ENCODE measurements at places on chromosomes 11 and 22. TPM values are rescaled to one million over a fixed set of nuclear protein-coding genes. Genes with fewer than 3 reads are reported as not detected.

- H3K4me3 ChIP-seq = no peak overlapping the region
- no peak for DNase-seq
- H3K4me1 ChIP-seq = no peaks in the 10 kb centered on the region
- H3K27ac ChIP-seq = no peak overlapping the region
These were observed 48.2 kb downstream of the CADM1 start for GRCh38 chr11:115456019-115456418.

GRCh38 chr11:79201677-79202347, 239.0 kb downstream of the TENM4 start:
- H3K27ac ChIP-seq = no peak overlapping the region
- H3K27me3 ChIP-seq = no peaks in the 10 kb centered on the region
- DNase-seq = no peak

The IL18 gene
- 1.2 TPM for total RNA-seq

- H3K36me3 ChIP-seq = peaks cover 23% of the 10 kb centered on the region
- no peak overlapping the region for H3K4me3 ChIP-seq
- no peaks in the 10 kb centered on the region for H3K27me3 ChIP-seq
- H3K4me1 ChIP-seq = peaks cover 4% of the 10 kb centered on the region
- DNase-seq = no peak
- no peak overlapping the region for H3K27ac ChIP-seq
These were observed 6.4 kb downstream of the DGKZ start for GRCh38 chr11:46353698-46354097.

DNA sequence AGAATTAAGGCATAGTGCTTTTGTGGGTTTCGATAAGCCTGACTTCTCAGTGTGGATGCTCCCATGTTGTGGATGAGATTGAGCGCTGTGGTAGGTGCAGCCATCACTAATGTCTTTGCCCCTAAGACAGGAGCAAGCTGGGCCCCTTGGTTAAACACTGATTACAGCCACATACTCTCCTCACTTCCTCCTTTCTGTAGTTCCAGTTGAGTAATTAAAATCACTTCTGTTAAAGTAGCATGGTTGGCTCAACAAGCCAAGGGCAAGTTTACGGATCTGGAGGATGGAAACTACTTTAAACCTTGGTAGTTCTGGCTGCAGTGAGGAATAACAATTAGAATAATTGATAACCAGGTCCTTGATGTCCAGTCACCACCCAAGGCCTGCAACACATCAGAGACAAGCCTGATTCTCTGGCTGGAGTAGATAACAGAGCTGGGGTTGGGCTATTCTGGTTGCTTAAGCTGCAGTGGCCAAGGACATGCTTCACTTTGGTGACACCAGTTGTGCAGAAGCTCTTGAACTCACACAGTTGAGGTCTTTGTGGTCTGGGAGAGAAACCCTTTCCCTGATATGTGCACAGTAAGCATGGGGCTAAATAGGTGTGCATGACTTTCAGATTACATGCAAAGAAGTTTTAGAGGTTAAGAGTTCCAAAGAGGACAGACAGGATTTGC, 81.3 kb downstream of the KIRREL3 start:
- peaks cover 15% of the 10 kb centered on the region for H3K4me1 ChIP-seq
- no peak overlapping the region for H3K27ac ChIP-seq
- no peak overlapping the region for H3K4me3 ChIP-seq
- H3K36me3 ChIP-seq = no peaks in the 10 kb centered on the region

- H3K27me3 ChIP-seq = no peaks in the 10 kb centered on the region
- H3K4me3 ChIP-seq = no peak overlapping the region
- H3K4me1 ChIP-seq = peaks cover 20% of the 10 kb centered on the region
- H3K36me3 ChIP-seq = peaks cover 47% of the 10 kb centered on the region
- peak overlapping the region; percentile 3 for H3K27ac ChIP-seq
These were observed 8.9 kb downstream of the TTC17 start for GRCh38 chr11:43367382-43368178.

DNA sequence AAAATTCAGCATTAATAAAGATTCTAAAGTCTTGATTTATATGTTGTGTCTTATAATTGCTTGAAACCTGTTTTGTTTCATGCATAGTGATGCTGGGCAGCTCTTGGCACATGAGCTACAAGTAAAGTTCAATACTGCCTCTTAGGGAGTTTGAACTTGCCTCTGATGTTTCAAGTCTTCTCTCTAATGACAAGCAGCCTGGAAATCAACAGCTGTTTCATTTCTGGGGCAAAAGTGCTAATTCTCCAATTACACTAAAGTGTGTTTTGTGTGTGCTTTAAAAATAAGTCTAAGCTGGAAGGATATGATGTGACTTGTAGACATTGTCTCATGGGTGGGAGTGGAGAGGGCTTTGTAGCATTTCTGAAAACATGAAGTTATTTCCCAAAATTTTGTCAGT, 23.7 kb upstream of the SESN3 start:
- DNase-seq = no peak
- H3K27me3 ChIP-seq = no peaks in the 10 kb centered on the region
- no peaks in the 10 kb centered on the region for H3K4me1 ChIP-seq
- no peaks in the 10 kb centered on the region for H3K36me3 ChIP-seq
- H3K27ac ChIP-seq = no peak overlapping the region

The PLA2G3 gene
- total RNA-seq = not detected

- H3K27me3 ChIP-seq = no peaks in the 10 kb centered on the region
- no peak overlapping the region for H3K4me3 ChIP-seq
- no peak for DNase-seq
These were observed 324.5 kb downstream of the LRRC4C start for GRCh38 chr11:41134971-41135370.

DNA sequence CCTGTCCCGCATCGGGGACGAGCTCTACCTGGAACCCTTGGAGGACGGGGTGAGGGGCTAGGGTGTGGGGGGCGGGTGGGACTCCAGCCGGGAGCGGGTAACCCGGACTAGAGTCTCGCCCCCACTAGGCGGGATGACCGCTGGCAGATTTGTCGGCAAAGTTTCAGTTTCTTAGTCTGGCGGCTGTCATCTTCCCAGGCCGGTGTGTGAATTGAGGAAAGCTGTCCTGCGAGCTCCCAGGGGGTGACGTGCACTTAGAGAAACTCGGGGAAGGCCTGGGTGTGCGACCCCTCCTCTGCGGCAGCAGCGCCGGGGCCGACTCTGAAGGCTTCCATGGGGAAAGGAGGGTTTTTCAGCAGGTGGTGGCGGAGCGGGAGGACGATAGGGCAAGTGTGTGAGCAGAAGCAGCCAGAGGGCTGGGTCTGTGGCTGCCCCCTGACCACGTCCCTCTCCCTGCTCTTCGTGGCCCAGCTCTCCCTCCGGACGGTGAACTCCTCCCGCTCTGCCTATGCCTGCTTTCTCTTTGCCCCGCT, 463 bp downstream of the RAD9A start:
- H3K27ac ChIP-seq = peak overlapping the region; percentile 69
- H3K4me1 ChIP-seq = peaks cover 20% of the 10 kb centered on the region
- DNase-seq = no peak
- H3K27me3 ChIP-seq = no peaks in the 10 kb centered on the region

DNA sequence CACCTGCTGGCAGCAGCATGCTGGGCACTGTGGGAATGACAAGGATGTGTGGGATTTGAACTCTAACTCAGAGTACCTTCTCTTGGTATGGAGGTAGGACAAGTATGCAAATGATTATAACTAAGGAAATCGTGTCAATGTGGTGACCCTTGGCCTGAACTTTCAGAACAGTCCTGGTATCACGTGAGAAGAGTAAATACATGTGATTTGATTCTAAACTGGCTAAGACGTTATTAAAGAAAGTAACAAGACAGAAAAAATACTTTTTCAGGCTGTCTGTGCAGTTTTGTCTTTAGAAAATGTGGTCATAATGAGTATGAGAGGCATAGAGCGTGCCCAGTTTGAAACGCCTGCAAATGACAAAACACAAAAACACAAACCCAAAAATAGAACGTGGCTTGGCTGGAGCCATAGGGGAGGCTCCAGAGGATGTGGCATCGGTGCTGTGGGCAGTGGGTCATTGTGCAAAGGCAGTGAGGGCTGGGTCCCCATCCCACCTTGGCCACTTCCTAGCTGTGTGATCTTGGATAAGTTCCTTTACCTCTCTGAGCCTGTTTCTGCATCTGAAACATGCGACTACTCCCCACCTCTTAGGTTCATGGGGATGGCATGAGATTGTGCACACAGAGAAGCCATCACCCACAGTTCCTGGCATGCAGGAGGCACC, 18.4 kb upstream of the IL2RB start:
- no peaks in the 10 kb centered on the region for H3K36me3 ChIP-seq
- DNase-seq = no peak
- H3K4me3 ChIP-seq = no peak overlapping the region
- H3K27me3 ChIP-seq = peaks cover 9% of the 10 kb centered on the region

GRCh38 chr11:128157423-128158298, 429.7 kb downstream of the ETS1 start:
- 0 out of 2 replicates have a peak, but pooled peaks cover 4% of the 10 kb centered on the region for H3K4me1 ChIP-seq
- peak overlapping the region; percentile 45 for H3K27ac ChIP-seq
- peak; percentile 77 for DNase-seq

GRCh38 chr11:115201111-115201792, 303.0 kb downstream of the CADM1 start:
- H3K4me1 ChIP-seq = peaks cover 14% of the 10 kb centered on the region
- H3K4me3 ChIP-seq = no peak overlapping the region
- no peaks in the 10 kb centered on the region for H3K27me3 ChIP-seq
- no peak for DNase-seq
- H3K27ac ChIP-seq = no peak overlapping the region

The POU2AF3 gene
- total RNA-seq = not detected

- H3K27me3 ChIP-seq = no peaks in the 10 kb centered on the region
- peaks cover 20% of the 10 kb centered on the region for H3K4me1 ChIP-seq
- H3K27ac ChIP-seq = no peak overlapping the region
- no peak overlapping the region for H3K4me3 ChIP-seq
- no peak for DNase-seq
These were observed 20.8 kb upstream of the LINC01488 start for GRCh38 chr11:69460540-69461257.

DNA sequence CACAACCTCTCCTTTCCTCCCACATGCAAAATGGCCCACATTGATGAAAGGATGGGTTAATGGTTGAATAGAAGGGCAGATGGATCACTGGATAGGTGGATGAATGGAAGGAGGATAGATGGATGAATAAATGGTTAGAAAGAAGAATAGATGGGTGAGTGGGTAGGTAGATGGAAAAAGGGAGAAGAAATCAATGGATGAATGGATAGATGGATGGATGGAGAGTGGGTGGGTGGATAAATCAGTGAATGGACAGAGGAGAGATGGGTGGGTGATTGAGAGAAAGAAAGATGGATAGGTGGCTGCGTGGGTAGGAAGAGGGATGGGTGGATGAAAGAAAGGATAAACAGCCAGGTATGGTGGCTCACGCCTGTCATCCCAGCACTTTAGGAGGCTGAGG, 1.2 kb downstream of the SEC14L3 start:
- H3K27me3 ChIP-seq = peaks cover 13% of the 10 kb centered on the region
- no peak overlapping the region for H3K27ac ChIP-seq
- H3K4me1 ChIP-seq = no peaks in the 10 kb centered on the region
- H3K4me3 ChIP-seq = no peak overlapping the region

DNA sequence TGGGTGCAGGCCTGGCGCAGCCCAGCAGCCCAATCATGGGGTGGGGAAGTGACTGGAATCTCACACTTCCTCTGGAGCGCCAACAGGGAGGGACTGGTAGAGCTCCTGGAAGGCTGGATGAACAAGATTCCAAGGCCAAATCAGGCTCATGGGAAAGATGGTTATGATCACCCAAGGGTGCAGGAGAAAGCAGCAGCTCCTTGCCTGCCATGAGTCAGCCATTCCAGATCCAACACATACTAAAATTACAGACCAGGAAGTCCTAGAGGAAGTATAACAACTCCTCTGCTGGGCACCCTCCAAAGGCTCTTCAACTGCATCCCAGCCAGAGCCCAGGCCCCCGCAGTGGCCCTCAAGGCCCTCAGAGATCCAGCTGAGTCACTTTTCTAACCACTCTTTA, 427.3 kb downstream of the TENM4 start:
- H3K27ac ChIP-seq = no peak overlapping the region
- no peaks in the 10 kb centered on the region for H3K27me3 ChIP-seq
- H3K4me1 ChIP-seq = no peaks in the 10 kb centered on the region
- no peak overlapping the region for H3K4me3 ChIP-seq
- H3K36me3 ChIP-seq = no peaks in the 10 kb centered on the region
- no peak for DNase-seq

DNA sequence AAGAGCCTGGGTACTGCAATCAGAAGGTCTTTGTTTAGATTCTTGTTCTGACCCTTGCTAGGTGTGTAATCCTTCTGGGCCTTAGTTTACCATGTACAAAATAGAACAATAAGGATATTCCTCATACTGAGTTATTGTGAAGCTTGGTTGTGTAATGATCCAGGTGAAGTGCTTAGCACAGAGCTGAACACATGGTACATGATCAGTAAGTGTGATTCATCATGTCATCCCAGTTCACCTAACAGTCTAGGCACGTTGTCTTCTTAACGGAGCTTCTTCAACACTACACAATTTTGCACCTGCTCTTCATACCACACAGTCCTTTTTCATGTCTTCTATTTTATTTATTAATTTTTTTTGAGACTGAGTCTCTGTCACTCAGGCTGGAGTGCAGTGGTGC, 234.3 kb upstream of the TENM4 start:
- H3K4me3 ChIP-seq = no peak overlapping the region
- no peak overlapping the region for H3K27ac ChIP-seq
- no peaks in the 10 kb centered on the region for H3K27me3 ChIP-seq
- H3K36me3 ChIP-seq = no peaks in the 10 kb centered on the region
- DNase-seq = no peak
- no peaks in the 10 kb centered on the region for H3K4me1 ChIP-seq

DNA sequence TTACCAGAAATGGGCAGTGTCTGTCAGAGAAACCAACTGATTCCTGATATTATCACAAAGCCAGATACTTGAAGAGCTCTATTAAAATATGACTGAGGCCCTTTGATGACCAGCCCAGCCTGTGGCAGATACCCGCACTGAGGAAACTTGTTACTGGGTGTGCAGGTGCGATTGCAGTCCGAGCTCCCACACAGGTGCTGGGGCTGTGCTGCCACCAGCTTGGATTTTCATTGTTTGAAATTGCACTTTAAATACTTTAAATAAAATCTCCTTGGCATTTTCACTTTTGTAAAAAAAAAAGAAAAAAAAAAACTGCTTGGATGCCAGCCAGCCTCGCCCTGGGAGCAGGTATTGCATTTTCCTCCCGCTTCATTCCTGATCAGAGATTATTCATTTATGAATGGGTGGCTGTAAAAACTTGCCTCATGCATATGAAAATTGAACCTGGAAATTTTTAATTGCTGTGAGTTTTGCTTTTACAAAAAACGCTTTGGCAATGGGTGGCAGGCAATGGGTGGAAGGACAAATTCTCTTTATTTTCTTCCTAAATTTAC, 21.2 kb downstream of the EHF start:
- peaks cover 28% of the 10 kb centered on the region for H3K4me1 ChIP-seq
- H3K27ac ChIP-seq = no peak overlapping the region
- no peaks in the 10 kb centered on the region for H3K27me3 ChIP-seq
- no peak overlapping the region for H3K4me3 ChIP-seq
- no peaks in the 10 kb centered on the region for H3K36me3 ChIP-seq

The XKR3 gene
- total RNA-seq = not detected

GRCh38 chr11:80698637-80699036, 1257.8 kb upstream of the TENM4 start:
- DNase-seq = no peak
- H3K27me3 ChIP-seq = no peaks in the 10 kb centered on the region
- no peak overlapping the region for H3K27ac ChIP-seq

- no peak overlapping the region for H3K4me3 ChIP-seq
- peaks cover 28% of the 10 kb centered on the region for H3K36me3 ChIP-seq
- no peaks in the 10 kb centered on the region for H3K4me1 ChIP-seq
- H3K27me3 ChIP-seq = no peaks in the 10 kb centered on the region
- no peak for DNase-seq
- no peak overlapping the region for H3K27ac ChIP-seq
These were observed 17.8 kb downstream of the AP1B1 start for GRCh38 chr22:29370537-29370936.

- H3K4me1 ChIP-seq = no peaks in the 10 kb centered on the region
- no peaks in the 10 kb centered on the region for H3K36me3 ChIP-seq
- H3K4me3 ChIP-seq = no peak overlapping the region
- H3K27ac ChIP-seq = no peak overlapping the region
- H3K27me3 ChIP-seq = no peaks in the 10 kb centered on the region
These were observed 32.2 kb upstream of the TEAD1 start for GRCh38 chr11:12642040-12642439.

All from SJSA1 (cell line).